Activated CD4-positive, alpha-beta T cell treated with anti-CD3 and anti-CD28 coated beads, Interleukin-2, amount 50 U/mL, for 1 hour (primary cell): ENCODE measurements at places on chromosomes 7 and 10.

DNA sequence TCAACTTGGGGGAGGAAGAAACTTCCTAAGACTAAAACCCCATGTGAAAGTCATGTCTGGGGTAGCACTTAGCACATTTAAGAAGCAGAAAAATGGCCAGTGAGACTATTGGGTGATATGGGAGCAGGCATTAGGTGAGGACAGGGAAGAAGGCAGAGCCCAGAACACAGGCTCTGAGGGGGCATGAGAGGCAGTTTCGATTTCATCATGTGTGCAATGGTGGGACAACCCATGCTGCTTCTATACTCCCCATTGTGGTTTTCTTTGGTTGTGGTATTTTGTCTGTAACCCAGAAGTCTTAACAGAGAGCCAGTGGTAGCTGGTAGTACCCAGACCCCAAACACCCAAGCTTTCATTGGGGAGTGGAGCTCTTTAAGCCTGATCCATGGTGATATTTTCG is 752.0 kb downstream of the GRID1 start:
- no peak for DNase-seq

DNA sequence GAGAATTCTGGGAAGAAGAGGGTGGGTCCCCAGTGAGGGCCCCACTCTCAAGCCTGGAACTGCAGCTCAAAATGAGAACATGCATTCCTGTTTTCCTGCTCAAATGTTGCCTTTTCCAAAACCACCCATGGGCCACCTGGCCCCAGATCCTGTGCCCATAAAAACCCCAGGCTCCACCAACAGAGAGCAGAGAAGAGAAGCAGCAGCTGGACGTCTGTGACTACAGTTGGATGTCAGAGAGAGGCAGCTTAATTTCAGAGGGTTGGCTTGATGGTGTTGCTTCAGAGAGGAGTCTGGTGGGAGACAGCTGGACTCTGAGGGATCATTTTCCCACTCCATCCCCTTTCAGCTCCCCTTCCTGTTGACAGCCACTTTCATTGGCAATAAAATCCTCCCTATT is 256.4 kb downstream of the FZD1 start:
- DNase-seq = no peak

DNA sequence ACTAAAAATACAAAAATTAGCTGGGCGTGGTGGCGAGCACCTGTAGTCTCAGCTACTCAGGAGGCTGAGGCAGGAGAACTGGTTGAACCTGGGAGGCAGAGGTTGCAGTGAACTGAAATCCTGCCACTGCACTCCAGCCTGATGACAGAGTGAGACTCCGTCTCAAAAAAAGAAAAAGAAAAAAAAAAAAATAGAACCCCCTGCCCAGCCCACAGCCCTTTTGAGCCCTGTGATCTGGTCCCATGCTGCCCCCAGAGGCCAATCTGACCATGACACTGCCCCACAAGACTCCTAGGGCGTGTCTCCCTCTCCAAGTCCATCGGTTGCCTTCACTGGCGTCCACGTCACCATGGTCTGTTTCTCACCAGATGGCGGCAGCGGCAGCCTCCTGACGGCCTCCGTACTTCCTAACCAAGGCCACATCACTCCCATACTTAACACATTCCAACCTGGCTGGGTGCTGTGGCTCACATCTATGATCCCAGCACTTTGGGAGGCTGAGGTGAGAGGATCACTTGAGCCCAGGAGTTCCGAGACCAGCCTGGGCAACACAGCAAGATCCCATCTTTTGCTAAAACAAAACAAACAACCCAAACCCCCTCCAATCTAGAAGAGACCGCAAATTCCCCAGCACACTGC is 18.0 kb downstream of the STX1A start:
- DNase-seq = peak; percentile 33

- DNase-seq = no peak
These were observed 1.4 kb downstream of the CPA1 start for GRCh38 chr7:130381468-130382312.

DNA sequence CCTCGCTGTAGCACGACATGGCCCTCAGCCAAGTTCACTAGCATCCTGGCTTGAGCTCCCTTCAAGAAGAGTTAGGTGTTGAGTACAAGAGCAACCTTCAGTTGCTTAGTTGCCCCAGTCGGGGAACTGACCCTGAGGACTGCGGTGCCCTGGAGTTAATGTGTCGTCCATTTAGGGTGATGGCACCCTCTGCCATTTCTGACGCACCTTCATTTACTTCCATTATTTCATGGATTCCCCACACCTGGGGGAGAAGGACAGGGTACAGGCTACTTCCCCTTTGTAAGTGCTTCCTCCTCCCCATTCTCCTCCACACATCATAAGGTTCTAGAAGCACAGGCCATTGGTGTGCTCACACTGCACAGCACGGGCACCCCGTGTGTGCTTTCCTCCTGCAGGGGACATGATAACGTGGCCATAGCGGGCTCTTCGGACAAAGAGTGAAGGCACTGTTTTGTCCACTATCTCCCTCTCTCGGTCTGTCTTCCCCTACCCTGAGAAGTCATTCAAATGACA is 1.8 kb downstream of the ALOX5 start:
- no peak for DNase-seq

DNA sequence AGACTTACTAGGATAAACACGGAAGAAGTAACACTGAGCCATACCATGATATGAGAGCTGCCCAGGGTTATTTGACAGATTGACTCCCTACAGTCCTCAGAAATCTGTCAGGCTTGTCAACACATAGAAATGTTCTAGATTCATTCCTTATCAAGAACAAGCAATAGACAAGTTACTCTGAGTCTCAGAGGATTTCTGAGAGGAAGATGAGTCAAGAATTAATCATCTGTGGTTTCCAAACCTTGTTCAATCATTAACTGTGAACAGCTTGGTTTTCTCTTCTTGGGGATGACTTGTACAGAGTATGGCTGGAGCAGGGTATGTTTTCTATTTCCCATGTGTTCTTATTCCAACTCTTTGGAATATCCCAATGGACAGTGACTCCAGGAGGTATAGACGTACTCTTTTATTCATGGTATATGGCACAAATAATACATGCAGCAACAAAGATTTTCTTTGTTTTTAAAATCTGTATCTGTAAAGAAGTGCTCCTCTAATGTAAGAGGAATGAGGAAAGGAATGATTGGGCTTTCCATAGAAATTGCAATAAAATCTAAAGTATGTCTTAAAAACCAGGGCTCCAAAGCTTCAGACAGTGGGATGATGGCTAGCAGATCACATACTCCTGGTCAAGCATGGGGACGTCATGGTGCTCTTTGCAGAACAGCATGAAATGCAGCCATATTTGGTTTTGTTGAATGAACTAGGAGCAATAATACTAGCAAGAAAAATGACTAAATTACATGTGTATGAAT is 11.9 kb upstream of the SFR1 start:
- no peak for DNase-seq

- DNase-seq = no peak
These were observed 729.1 kb downstream of the TNS3 start for GRCh38 chr7:46852795-46853194.

DNA sequence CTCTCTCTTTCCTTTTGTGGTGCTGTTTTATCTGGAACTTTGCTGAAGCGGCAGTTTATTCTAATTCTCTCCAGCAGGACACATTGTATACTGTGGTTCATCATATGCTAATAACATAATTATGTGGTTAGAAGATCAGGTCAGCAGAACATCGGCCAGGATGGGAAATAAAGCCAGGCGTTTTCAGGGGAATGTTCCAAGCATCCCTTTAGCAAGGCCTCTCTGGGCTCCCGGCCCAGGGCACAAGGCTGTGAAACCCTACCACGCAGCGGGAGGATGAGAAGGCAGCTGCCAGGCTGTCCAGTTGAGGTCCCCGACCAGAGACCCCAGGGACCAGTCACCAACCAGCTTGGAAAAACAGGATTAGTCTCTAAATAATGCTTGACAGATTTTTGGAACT is 112.2 kb upstream of the GALNT17 start:
- no peak for DNase-seq

DNA sequence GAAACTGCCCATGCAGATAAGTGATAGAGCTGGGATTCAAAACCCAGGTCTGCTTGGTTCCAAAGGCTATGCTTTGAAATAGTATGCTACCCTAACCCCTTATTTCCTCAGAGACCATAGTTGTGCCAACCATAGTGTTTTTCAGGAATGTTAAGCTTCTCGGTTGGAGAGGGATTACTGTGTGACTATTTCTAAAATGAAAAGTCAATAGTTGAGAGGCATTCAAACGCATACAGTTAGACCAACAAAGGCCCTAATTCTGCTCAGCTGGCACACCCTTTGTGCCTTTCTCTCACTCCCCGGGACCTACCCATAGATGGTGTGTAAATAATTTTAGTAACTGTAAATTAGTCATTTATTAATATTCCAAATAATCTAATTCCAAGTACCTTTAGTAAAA is 64.6 kb upstream of the RNF148 start:
- DNase-seq = no peak

DNA sequence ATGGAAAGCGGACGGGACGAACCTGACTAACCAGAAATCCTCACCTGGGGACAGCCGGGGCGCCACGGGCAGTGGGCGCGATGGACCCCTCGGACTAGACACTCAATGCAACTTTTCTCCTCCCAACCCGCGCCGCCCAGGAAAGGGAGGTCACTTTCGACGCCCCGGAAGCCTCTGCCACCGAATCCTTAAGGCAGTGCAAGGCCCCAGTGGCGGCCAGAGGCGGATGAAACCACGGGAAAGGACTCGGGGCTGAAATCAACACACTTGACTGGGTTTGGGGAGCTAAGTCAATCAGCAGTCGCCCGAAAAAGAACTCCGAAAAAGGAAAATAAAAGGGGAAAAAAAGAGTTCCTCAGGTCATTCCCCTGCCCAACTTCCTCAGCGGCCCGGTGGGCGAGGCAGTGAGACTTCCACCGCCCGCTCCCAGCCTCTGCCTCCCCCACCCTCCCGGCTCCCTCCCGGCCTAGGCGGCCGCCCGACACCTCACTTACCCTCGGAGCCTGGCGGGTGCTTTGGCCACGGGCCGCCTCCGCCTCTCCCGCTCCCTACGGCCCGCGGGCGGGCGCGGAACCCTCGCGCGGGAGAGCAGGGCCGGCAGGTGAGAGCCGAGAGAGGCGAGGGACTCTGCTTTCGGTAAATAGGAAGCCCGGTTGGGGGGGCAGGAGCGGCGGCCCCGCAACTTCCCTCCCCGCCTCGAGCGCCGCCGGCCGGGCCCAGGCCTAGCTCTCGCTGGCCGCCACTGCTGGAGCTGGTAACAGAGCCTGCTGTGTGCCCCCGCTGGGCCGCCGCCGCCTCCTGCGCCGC is 518 bp downstream of the WAPL start:
- DNase-seq = peak; percentile 36

- no peak for DNase-seq
These were observed 118.7 kb downstream of the ZNF365 start for GRCh38 chr10:62492870-62493180.

GRCh38 chr10:83816942-83817341 is 322.4 kb upstream of the GHITM start:
- no peak for DNase-seq

- DNase-seq = no peak
These were observed 257.8 kb upstream of the GNAI1 start for GRCh38 chr7:79876848-79877252.

DNA sequence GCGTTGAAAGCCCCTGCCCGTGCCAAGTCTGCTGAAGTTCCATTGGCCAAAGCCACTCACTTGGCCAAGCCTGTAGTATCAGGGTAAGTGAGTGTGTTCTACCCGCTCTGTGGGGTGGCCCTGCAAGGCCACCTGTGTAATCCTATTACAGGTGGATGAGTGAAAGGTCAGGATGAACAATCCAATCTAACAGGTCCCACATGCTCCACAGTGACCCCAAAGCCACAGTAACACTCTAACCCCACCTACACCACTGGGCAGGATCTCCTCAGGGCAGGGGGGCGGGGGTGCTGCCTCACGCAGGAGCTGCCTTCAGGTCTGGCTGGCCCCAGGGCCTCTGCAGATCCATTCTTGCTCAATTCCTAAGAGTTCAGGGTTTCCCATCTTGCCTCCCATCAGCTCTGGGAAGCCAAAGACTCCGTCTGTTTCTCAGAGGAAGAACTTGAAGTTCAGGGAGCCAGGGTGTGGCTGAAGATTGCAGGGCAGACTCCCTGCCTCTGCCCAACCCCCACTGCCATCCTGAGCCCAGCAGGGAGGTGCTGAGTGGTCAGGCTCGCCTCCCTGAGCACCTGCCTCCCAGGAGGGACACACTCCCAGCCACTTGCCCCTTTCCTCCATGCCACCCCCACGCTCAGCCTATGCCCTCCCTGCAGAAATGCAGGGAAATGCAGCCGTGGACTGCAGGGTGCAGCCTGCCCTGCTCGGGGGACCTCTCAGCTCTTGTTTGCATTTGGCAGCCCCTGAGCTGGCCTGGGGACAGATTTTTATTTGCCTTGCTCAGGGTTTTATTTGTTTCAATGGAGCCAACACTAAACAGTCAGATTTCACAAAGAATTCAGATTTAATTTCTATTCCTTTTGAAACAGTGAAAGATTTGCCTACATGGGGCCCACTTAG is 9.8 kb upstream of the COMTD1 start:
- DNase-seq = no peak

GRCh38 chr7:75691793-75692543 is 46.8 kb downstream of the HIP1 start:
- no peak for DNase-seq

DNA sequence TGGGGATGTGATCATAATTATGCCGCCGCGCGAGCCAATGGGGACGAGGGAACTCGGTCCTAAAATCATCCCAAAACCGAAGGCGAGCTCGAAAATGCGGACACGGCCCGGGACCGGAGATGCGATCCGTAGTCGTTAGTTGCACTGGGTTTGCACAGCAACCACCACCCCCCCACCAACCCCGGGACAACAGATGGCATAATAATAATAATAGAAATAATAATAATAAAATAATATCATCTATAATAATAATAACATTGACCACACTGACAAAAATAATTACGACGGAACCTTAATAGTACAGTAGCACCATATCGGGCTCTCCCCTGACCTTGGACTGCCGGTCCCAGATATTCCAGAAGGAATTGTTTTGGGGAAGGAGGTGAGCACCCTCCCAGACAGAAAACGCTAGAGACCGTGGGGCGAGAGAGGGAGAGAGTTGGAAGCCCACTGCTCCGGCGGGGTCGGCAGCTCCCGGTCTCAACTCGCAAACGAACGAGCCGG is 1.1 kb upstream of the EMX2 start:
- DNase-seq = no peak

GRCh38 chr7:40213856-40214255 is 79.1 kb downstream of the SUGCT start:
- DNase-seq = no peak

DNA sequence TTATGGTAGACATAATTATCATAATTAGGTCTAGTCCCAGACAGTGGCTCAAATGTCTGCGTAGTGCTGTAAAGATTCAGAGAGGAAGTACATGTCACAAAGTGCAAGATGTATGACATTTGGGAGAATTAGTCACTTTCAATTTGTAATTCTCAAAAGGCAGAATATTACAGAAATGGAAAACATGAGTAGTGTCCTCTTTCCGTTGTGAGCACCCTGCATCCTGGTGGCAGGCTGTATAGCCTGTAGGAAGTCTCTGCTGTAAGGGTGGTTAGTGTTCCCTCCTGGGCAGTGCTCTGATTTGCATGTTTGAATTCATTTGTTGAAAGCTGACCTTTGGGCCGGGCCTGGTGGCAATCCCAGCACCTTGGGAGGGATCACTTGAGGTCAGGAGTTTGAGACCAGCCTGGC is 17.0 kb downstream of the CDK14 start:
- no peak for DNase-seq
